ENCODE measurements at places on chromosomes 1 and 21.

- DNase-seq: no peak
Measured at GRCh38 chr21:28883931-28884330, 108.7 kb downstream of the LTN1 start.

GRCh38 chr1:2192031-2192995 lies 2.3 kb downstream of the FAAP20 start:
- DNase-seq: no peak

DNA sequence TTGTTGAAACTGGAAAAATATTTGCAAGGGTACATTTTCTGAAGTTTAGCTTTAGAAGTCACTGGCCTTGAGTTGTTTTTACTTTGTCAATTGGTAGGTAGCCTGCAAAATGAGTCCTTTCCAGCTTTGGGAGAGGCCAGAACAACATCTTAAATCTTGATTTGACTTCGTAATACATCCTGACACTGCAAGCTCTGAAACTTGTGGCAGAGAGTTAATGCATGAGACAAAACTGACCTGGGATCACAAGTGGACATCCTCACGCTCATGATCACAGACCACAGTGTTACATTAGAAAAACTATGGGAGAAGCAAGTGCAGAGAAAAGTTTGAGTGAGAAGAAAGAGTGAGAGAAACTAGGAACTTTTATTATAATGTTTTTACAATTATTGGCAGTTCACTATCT lies 550.9 kb downstream of the USP25 start:
- no peak for DNase-seq

GRCh38 chr21:38661197-38661871 lies 144.4 kb upstream of the ETS2 start:
- DNase-seq: no peak

DNA sequence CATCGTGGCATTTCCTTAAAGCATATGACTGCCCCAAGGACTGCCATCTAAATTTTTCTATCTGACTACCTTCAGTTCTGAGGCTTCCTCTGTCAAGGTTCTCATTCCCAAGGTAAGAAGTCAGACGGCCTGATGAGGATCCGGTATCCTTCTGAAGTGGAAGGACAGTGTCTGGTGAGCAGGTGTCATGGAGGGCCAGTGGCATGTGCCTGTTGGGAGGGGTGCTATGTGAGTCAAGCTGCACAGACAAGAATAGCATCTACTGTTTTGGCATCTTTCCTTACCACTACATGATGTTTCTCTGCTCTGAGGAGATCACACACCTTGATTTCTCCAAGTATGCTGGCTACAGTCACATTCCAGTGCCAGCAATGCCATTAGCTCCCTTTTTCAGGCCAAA lies 99.6 kb upstream of the RGS1 start:
- DNase-seq: no peak

- DNase-seq: no peak
Measured at GRCh38 chr1:220878191-220879075, 810 bp upstream of the HLX start.

DNA sequence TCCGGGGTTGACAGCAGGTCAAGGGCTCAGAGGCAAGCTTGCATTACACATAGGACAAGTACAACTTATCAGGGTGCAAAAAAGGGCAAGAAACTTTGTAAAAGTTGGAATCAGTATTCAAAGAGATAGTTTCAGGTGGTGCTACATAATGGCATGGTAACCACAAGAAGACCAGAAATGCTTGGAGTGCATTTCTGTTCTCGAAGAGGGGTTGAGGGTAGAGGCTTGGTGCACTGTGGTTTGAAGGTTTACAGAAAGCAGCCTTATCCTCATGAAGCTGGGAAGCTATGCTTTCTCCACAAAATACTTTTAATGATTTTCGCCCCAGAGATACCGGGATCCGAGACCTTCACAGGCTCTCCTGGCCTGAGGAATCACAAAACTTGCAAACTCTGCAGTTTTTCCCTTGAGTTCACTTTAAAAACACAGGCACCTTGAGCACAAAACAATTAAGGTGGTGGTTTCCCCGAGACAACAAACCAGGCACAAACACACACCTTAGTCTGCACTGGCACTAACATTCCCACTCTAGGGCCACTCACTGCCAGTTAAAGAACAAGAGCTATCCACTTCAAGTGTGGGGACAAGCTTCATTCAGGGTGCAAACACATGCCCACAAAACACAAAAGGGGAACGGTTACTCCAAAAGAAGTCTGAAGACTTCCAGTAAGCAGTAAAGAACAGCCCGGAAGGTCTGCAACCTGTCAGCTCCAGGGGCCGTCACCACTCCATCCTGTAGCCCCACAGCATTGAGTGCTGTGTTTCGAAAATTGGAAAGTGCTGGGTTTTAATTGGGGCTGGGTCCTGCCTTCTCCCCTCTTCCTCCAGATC lies 29.8 kb upstream of the NFIA start:
- DNase-seq: no peak

GRCh38 chr1:110176299-110176956 lies 26.1 kb downstream of the SLC6A17 start:
- DNase-seq: no peak

- DNase-seq: no peak
Measured at GRCh38 chr1:194717941-194718340, 1531.5 kb upstream of the B3GALT2 start.

DNA sequence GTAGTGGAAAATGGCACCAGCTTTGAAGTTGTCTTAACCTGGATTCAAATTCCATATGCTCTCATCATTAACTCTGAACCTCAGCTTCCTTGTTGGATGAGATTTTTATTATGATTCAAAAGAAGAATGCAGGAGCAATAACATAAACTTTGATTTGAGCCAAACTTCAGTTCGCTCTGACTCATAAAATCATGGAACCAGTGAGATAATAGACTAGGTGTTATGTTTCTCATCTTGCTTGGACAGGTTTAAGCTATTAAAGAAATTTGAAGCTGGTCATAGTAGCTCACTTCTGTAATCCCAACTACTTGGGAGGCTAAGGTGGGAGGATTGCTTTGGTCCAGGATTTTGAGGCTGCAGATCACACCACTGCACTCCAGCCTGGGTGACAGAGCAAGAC lies 172.8 kb downstream of the CLEC20A start:
- DNase-seq: no peak

- no peak for DNase-seq
Measured at GRCh38 chr1:178781533-178782330, 56.7 kb downstream of the RALGPS2 start.

DNA sequence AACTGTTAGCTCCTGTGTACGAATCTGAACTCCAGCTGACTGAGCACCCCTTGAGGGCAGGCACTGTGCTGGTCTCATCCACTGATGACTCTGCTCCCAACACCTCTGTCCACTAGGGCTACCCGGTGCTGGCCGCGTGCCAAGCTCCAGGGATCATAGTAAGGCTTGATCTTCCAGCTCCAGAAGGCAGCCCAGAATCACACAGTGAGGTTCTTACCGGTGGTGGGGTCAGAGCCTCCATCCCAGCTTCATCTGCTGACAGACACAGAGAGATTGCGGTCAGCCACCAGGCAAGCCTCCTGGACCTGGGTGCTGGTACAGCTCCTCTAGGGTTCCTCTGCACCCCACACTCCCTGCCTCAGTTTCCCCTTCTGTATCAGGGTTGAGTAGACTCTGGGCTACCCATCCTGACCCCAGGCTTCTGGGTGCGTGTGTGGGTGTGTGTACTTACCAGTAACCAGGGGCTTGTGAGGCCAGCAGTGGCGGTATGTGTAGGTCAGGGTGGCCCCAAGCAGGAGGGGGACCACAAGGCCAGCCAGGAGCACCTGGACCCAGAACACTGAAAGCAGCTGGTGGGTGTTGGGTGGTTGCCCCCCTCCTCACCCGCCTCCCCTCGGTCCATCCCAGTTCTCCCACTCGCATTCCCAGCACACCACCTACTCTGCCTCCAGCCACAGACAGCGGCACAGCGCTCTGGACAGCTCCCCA lies 3.4 kb downstream of the TNFRSF25 start:
- DNase-seq: no peak

DNA sequence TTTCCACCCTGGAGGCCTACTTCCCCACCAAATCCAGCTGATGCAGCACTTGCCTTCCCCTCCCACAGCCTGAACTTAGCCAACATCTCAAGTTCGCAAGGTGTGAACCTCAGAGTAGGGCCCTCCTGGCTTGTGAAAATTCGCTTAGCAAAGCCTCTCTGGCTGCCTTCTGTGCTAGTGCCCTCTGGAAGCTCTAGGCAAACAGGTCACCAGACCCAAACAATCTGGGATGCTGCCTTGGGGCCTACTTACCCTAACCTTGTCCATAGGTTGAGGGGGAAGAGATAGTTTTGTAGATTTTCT lies 30.3 kb upstream of the TRABD2B start:
- no peak for DNase-seq

DNA sequence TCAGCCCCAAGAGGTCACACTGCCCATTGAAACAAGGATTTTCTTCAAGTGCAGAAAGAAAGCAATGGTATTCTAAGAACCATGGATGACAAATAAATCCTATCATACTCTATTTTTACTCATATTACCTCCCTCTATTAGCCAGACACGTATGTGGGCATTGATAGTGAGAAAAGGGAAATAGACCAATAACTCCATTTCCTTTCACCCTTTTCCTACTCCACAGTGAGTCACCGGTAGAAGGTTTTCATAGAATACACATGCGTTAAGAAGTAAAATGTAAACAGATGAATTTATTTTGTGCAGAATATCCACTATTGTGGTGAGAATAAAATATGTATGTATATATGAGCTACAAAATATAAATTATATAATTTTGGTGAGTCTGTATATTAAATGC lies 568.9 kb upstream of the ADGRL4 start:
- DNase-seq: no peak

DNA sequence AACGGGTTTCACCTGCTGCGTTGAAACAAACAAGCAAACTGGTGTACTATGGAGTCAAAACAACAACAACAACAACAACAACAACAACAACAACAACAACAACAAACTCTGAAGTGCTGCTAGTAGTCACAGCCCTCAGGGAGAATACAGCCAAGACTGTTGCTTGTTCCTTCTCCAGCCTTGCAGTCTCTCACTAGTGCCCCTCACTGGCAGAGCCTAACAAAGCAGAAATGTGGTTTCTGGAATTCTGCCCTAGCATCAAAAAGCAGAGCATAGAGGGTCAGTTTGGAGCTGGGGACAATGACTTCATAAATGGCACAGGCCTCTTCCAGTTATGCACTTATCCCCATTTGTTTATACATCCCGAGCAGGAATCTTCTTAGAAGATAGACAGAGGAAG lies 187.4 kb downstream of the KCNK2 start:
- DNase-seq: no peak

GRCh38 chr1:54252371-54252936 lies 52.5 kb downstream of the MRPL37 start:
- DNase-seq: no peak

DNA sequence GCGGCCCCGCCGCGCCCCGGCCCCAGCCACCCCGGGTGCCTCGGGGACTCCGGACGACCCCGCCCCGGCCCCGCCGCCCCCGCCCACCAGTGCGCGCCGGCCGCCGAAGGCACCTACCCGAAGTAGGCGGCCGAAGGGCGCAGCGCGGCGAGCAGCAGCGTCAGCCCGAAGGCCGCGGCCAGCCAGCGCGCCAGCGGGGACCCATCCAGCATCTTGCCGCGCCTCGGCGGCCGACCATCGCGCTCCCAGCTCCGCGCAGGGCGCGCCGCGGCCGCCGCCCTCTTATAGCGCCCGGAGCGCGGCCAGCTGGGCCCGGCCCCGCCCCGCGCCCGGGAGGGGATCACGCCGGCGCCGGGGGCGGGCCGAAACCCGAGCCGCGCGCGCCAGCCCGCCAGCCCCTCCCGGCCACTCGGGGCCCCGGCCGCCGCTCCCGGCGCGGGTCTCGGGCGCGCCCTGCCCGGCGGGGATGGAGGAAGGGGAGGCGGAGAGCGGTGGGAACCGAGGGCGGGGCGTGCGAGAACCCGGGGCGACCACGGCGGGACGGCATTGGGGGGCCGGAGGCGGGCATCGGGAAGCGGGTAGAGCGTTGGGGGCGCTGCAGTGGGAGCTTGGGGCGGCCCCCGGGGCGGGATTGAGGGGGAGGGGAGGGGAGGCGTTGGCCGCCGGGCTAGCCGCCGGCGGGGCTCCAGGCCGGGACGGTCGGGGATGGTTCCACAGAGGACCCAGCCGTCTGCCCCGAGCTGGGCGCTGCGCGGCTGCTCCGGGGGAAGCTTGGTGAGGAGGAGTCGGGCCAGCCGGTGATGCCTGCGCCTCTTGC lies at the start of gene WNT9A:
Gene WNT9A (minus strand): TSS at position 257 of the 817 bp plus-strand sequence. CDS start 45 bp downstream, at position 212.
- no peak for DNase-seq
